ENCODE measurements at places on chromosomes 2 and 18.

DNA sequence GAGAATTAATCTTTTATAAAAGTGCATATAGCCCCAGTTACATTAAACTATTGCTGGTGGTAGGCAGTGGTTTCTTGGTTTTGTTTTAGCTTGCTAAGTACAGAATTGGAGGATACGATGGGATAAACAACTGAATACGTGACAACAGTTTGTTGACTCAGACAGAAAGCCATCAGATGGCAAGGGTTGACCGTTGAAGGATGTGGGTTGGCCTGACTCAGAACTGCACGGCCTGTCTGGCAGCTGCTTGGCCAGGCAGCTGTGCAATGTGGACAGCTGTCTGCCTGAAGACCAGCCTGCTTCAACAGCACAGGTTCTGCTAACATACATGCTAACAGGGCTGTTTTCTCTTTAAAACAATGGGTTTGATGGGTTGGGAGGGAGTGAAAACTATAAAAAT, 46.6 kb downstream of the PRKRA start:
- DNase-seq = peak; percentile 57

DNA sequence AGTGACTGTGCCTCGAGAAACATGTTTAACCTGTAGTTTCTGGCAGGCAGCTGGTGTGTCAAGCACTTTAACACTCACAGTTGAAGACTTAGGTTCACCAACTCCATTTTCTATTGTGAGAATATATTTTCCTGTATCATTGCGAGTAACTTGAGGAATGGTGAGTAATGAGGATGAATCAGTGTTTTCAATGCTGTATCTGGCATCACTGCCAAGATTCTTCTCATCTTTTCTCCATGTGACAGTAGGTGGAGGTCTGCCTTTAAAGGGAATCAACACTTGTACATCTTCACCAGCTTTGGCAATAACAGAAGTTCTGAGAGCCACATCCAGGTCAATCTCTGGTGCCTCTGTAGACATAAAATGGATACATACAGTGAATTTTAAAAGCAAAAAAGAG, 72.8 kb downstream of the PLEKHA3 start:
- no peak for DNase-seq

DNA sequence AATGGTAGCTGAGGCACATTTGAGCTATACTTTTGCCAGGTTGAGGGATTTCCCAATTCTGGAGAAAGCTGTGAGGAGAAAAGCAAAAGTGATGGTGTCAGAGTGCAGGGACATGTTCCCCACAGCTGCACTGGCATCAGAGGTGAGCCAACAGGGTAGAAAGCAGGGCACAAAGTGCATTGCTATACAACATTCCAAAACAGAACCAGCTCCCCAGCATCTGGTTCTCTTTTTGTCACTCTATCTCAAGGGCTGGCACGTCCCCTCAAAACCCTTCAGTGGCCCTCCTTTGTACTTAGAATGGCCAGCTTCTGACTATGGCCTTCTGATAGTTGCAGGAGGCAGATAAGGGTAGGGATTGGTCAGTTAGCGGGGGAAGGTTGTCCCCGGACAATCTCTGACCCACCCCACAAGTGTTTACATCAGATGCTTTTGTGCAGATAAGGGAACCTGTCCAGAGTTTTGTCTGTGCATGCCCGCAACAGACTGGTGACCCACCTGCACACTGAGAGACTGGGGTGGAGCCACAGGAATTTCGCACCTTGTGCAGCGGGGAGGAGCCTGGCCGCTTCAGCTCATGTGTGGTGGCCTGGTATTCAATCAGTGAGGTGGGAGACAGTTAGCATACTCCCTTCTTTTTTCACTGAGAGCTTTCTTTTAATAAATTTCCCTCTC, 31.0 kb upstream of the TMEM17 start:
- DNase-seq = no peak

DNA sequence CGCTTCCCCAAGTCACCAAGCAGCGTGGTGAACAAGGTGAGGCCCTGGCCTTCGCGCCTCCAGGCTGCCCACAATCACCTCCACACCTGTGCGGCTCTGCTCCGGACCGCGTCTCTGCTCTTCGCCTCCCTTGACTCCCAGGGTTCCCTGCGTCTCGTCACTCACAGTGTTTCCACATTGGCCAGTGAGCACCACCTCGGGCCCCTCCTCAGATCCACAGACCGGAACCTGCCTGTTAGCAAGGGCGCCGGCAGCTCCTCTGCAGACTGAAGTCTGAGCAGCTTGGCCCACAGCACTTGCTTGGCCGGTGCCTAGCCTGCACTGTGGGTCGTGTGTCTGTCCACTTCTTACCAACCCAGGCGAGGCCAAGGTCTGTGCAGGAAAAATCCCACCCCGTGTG, 155.3 kb upstream of the ALKAL2 start:
- no peak for DNase-seq

- no peak for DNase-seq
These were observed 425.9 kb upstream of the SLC8A1 start for GRCh38 chr2:40877734-40878288.

Data from pulmonary artery endothelial cell (primary cell).